Liver (tissue), 10 donors: ENCODE measurements at places on chromosomes 16 and 17. TPM values are rescaled to one million over a fixed set of nuclear protein-coding genes. Genes with fewer than 3 reads are reported as not detected.

GRCh38 chr17:55433629-55434422 is 12.2 kb upstream of the MMD start:
- no peak overlapping the region for H3K4me3 ChIP-seq
- H3K4me1 ChIP-seq: peaks cover 11% of the 10 kb centered on the region

The KRT31 gene
- not detected for polyA plus RNA-seq

DNA sequence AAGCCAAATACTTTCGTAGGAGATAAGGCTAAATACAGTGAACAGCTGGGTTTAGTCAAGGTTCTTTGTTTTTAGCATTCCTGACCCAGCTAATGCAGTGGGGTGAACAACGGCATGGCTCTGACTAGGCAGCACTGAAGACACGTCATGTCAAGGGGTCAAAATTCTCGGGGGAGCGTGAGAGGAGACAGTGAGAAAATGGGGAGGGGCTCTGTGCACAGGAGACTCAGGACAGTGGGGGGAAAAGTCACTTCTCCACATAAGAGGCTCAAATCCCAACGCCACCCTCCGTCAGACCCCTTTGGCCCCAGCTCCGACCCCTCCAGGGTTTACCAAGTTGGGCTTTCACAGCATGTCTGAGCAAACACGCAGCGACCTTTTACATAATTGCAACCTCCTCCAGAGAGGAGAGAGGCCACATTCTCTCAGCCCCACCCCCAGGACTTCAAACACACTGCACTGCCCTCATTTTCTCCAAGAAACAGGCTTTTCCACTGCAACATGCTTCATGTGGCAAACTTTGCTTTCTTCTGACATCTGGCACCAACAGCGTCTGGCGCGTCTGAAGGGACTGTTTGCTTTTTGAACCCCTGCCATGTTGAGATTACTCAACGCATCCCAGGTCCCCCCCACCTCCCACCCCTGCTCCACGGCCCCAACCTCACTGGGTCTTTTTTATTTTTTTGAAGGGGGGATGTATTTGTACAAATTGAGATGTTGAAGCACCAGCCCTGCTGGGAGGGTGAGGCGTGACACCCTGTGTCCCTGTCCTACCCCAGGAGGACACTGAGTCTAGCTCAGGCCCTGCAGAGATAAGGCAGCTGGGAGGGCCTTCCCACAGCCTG is 30.0 kb downstream of the AXIN2 start:
- no peak overlapping the region for H3K4me3 ChIP-seq
- H3K4me1 ChIP-seq: peaks cover 14% of the 10 kb centered on the region
- no peaks in the 10 kb centered on the region for H3K27me3 ChIP-seq
- no peak overlapping the region for H3K27ac ChIP-seq
- no peaks in the 10 kb centered on the region for H3K36me3 ChIP-seq
- no peak for DNase-seq

- no peak overlapping the region for H3K27ac ChIP-seq
- no peak overlapping the region for H3K4me3 ChIP-seq
- H3K36me3 ChIP-seq: no peaks in the 10 kb centered on the region
- no peak for DNase-seq
- no peaks in the 10 kb centered on the region for H3K27me3 ChIP-seq
These were observed 916.9 kb upstream of the SOX9 start for GRCh38 chr17:71203953-71204352.

DNA sequence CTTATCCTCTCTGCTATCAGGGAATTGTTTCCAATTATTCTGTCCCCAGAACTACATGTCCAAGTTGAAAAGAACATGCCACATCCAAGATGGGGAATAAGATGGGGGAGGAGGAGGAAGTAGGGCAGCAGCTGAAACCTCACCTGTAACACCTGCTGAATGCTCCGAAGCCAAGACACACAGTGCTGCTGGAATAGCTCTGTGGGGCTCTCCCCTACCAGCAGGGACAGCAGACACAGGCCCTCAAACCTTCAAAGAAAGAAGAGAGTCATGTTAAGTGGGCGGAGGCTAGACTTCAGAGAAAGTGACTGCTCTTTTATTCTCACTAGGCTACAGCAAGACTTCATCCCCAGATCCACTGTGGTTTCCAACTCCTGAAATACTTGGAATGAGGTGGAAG is 13.2 kb downstream of the PELP1 start:
- no peaks in the 10 kb centered on the region for H3K27me3 ChIP-seq
- H3K4me3 ChIP-seq: no peak overlapping the region
- H3K36me3 ChIP-seq: peaks cover 11% of the 10 kb centered on the region
- DNase-seq: no peak
- no peaks in the 10 kb centered on the region for H3K4me1 ChIP-seq
- no peak overlapping the region for H3K27ac ChIP-seq

GRCh38 chr16:86768999-86769398 is 190.7 kb downstream of the FOXL1 start:
- DNase-seq: no peak
- no peaks in the 10 kb centered on the region for H3K36me3 ChIP-seq
- H3K27me3 ChIP-seq: peaks cover 6% of the 10 kb centered on the region

- H3K36me3 ChIP-seq: no peaks in the 10 kb centered on the region
- H3K27ac ChIP-seq: no peak overlapping the region
- no peaks in the 10 kb centered on the region for H3K4me1 ChIP-seq
These were observed 11.8 kb upstream of the ALDH3A1 start for GRCh38 chr17:19759568-19760549.

GRCh38 chr17:42406615-42407288 is 16.3 kb downstream of the CAVIN1 start:
- H3K4me3 ChIP-seq: no peak overlapping the region
- H3K27me3 ChIP-seq: no peaks in the 10 kb centered on the region
- H3K36me3 ChIP-seq: no peaks in the 10 kb centered on the region
- H3K27ac ChIP-seq: peak overlapping the region; percentile 14
